ENCODE measurements at places on chromosomes 11 and 22.

DNA sequence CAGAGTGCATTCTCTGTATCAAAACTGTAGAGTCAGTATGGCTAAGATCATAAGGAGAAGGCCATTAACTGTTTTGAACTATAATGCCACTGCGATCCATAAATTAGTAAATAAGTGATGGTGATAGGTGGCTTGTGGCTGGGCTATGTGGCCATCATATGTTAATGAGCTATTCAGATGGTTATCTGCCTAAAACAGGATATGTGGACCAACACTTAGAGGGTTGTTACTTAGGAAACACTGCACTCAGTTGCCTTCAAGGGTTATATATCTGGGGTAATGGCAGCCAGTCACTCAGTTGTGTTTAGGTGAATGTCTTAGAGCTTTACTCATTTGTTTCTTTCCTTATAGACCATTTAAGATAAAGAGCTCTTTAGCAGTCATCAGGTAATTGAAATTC is 66.0 kb downstream of the PPP2R1B start:
- DNase-seq: no peak

DNA sequence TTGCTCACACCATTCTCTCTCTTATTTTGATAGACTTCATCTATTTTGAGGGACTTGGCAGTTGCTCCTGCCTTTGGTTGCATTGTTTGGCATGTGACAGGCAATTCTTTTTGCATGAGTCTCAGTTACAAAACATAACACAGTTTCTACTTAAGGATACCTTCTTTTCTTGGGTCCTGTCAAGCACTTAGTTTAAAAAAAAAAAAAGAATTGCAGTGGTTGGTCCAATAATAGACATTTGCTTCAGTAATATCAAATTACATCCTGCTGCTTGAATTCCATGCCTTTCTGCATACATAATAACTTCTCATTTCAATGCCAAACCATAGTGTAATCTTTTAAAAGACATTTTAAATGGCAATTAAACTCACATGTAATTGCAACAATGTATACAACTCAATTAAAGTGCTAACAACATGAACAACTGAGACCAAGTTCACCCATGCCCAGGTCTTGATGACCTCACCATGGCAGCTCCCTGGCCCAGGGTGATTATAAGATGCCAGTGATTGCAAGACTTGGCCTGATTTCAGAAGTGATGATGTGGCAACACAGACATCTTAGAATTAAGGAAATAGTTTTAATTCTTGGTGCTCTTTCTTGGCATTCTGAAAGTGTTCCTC is 32.2 kb upstream of the PLET1 start:
- DNase-seq: no peak

- no peak for DNase-seq
Observed at GRCh38 chr22:35961480-35962295, 66.9 kb downstream of the RBFOX2 start.

DNA sequence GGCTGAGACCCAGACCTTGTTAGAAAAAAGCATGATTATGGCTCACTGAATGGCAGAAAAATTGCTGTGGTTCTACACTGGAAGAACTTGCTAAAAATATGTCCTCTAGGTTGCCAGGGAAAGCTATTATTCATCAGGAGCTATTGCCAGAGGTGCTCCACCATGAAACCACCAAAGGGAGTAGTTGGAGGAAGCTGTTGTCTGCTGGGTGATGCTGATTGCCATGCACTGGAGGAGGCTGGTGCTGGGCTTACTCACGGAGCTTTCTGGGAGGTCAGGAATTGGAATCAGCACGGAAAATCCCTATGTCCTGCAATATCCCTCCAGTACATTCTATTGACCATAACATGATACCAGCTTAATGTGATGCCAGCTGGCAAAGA is 199.6 kb upstream of the ZBED5 start:
- no peak for DNase-seq

DNA sequence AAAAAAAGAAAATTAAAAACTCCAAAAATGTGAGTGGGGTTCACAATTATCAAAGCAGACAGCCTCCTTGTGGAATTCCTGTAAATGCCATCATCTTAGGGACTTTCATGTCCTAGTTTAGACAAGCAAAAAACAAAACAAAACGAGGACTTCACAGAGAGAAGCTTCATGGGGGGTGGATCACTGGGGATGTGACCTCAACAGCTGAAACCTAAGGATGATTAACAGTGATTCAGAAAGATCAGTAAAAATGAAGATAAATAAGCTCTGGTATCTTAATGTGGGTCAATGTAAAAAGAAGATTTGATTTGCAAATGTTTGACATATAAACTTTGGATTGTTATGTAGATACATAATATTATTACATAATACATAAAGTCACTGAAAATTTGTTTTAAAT is 8.1 kb upstream of the OR10W1 start:
- DNase-seq: no peak

- no peak for DNase-seq
Observed at GRCh38 chr22:46001426-46002106, 24.6 kb upstream of the WNT7B start.

All from GM10248 (cell line).